ENCODE measurements at places on chromosomes 13 and 19.

DNA sequence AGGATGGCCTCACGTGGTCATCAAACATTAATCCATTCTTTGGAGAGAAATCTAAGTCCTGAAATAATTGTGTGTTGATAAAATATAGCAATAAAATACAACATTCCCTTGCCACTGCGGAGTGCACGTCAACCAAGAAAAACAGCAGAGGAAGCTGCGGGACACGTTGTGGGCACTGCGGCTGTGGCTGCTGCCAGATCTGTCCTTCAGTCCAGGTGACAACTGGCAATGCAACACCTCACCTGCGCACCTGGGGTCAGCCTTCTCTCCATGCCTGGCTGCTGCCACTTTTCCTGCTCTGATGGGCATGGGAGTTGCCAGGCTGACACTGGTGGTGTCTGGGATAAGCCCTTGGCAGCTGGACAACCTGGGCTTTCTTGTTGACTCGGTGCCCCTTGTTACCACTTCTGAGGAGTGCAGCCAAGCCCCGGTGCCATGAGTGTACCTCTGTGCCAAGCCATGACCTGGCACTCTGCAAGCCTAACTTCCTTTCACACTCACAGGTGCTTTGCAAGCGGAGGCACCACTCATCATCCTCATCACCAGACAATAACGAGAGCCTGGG lies 251.6 kb upstream of the TSHZ3 start:
- no peak for DNase-seq

- DNase-seq = no peak
Measured at GRCh38 chr13:39313721-39314120, 275.5 kb downstream of the NHLRC3 start.

DNA sequence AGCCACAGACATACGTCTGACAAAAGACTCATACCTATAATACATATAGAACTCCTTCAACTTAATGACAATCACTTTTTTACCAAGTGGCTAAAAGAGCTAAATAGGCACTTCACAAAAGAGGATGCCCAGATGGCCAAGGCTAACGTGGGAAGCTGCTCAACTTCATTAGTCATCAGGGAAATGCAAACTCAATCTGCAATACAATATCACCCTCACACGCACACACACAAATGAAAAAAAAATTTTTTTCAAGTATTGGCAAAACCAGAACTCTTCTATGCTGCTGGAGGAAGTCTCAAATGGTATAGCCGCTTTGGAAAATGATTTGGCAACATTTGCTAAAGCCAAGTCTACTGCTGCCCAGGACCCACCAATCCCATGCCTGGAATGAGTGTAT lies 14.6 kb upstream of the DNMT1 start:
- DNase-seq = no peak

- no peak for DNase-seq
Measured at GRCh38 chr13:110665491-110666254, 40.2 kb downstream of the CARS2 start.

DNA sequence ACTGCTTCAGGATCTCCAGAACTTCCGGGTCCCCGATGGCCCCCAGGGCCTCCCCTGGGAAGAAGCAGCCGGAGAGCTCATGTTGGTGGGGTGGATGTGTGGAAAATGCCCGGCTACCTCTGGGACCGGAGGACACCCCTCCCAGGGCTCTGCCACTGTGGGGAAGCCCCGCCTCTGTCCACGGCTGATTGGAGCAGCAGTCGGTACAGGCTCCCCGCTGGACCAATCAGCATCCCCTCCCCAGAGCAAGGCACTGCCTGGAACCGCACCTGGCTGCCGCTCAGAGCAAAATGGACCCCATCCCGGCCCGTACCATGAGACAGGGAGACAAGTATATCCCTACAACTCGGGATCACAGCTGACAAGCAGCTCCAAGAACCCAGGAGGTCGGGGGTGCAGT lies 6.4 kb downstream of the DOHH start:
- no peak for DNase-seq

- no peak for DNase-seq
Measured at GRCh38 chr13:65504213-65504612, 1725.9 kb downstream of the PCDH9 start.
